ENCODE measurements at places on chromosomes 12 and 14.

DNA sequence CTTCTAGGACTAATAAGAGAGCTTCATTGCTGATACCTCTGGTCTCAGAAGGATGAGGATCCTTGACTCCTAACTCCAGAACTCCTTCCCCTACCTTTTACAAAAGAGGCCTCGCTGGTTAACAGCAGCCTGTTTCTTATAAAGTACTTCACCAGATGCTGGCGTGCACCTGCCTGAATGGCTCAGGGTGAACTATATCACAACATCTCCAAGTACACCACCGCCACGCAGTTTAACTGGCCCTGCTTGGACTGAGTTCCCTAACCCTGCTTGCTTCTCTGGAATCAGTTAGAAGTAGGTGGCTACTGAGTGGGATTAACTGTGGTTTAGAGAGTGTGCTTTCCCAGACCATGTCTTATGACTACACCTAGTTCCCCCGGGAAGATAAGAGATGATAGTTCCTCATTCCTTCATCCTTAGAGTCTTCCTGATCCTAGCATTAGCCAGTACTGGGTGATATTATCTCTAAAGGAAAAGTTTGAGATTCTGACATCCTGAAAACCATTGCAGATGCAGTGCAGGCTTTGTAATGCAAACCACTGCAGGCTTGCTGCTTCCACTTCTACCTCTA lies 3.0 kb downstream of the FOXJ2 start:
- DNase-seq: no peak

GRCh38 chr12:19671695-19672094 lies 232.4 kb downstream of the AEBP2 start:
- DNase-seq: no peak

GRCh38 chr14:44170101-44170500 lies 337.0 kb downstream of the FSCB start:
- no peak for DNase-seq

DNA sequence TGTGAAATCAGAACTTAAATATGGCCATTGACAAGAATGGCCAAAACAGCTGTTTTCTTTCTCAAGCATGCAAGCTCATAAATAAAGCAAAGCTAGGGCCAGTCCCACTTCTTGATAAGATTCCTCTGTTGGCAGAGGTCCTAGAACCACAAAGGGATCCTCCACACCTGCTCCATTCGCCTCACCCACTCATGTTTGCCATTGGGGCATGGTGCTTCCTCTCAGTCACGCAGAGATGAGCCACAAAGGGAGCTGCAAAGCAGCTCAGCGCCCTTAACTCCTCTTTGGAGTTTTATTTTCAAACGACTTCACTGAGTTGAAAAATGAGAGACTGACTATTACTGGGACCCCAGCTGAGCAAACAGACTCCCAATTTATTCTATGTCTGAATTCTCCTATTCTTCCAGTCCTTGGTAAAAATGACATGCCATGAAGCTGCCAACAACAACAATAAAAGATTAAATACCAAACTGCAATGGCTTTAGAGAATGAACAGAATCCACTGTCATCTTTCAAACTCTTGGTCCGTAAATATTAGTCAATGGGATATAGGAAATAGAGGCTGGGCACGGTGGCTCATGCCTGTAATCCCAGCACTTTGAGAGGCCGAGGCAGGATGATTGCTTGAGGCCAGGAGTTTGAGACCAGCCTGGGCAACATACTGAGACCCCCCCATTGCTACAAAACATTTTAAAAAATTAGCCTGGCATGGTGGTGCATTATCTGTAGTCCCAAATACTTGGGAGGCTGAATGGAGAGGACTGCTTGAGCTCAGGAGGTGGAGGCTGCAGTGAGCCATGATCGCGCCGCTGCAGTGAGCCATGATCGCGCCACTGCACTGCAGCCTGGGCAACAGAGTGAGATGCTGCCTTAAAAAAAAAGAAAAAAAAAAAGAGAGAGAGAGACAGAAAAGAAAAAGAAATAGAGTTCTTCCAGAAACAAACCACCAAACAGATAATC lies 16.4 kb downstream of the MANSC1 start:
- DNase-seq: no peak

- DNase-seq: no peak
These were observed 213.9 kb downstream of the PHETA1 start for GRCh38 chr12:111155020-111155419.

GRCh38 chr12:55068416-55069010 lies 48.7 kb downstream of the NEUROD4 start:
- no peak for DNase-seq

DNA sequence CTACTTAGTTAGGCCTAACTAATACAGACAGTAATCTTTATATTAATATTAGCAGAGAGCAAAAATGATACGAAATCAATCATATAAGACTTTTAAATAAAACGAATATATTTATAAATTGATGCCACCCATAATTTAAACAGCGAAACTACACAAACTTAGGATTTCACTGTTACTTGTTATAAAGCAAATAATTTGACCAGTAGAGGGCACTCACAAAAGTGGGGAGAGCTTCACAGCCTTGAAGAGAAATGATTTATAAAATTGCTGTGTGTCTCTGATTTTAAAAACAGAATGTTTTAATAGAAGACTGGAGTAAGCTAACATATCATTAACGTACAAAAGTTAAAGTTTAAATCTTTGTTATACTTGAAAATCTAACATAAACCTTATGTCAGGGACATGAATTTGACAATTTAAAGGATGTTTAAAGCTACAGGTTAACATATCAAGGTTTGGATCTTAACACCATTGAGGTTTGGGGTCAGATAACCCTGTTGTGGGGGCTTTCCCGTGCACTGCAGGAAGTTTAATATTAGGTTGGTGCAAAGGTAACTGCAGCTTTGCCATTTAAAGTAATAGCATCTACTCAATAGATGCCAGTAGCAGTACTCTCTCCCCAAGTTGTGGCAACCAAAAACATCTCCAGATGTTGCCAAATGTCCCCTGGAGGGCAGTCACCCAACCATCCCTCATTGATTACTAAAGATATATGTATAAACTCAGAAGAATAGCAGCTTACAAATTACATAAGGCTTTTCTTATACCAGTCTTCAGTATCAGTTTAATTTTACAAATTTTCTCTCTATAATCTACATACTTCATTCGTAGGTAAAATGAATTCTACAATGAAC lies 9.3 kb downstream of the KRAS start:
- no peak for DNase-seq

- no peak for DNase-seq
These were observed 39.1 kb downstream of the SPATA7 start for GRCh38 chr14:88424573-88424972.

GRCh38 chr12:38392554-38393144 lies 76.1 kb downstream of the ALG10B start:
- DNase-seq: no peak

GRCh38 chr14:96162741-96163140 lies 41.9 kb upstream of the BDKRB2 start:
- no peak for DNase-seq

- DNase-seq: no peak
These were observed 68.0 kb upstream of the SLCO1C1 start for GRCh38 chr12:20627001-20627588.

GRCh38 chr14:94027566-94028449 lies 1.7 kb downstream of the OTUB2 start:
- DNase-seq: no peak

DNA sequence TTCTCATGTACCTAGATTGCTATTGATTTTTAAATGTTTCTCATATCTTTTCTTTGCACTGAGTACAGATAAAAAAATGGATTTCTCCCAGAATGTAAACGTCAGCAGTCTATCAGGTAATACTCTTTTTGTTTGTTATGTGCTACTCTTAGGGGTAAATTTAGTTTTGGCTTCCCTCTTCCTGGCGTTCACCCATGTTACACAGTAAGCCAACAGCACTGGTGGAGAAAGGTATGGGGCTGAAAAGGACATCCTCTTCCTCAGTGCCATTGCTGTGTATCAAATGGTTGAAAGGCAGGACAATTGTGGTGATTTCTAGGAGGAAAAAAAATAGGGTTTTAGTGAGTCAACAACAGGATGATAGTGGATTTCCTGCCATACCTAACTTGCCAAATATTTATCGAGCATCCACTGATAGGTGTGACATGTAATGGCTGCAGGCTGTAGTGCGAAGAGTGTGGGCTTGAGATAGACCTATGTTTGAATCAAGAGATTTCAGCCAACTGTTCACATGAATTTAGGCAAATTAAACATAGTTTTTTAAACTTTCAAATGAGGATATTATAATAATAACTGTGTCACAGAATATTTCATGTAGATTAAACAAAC lies 7.5 kb downstream of the KLRF2 start:
- DNase-seq: no peak

DNA sequence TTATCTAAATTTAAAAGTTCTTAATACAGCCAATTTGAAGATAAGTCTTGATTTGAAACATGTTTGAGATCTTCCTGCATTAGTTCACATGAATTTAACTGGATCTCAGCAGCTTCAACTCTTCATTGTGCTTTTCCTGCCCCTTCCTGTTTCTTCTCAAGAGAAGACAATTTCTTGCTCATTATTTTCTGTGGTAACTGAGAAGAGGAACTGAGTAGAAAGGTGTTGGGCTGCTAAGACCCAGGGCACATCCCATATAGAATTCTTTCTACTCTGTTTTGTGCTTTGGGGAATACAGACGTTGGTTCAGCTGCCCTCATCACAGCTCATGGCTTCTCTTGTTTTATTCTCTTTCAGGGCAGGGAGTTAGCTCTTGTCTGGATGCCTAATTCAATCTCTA lies 110.2 kb downstream of the SNAPC1 start:
- no peak for DNase-seq

DNA sequence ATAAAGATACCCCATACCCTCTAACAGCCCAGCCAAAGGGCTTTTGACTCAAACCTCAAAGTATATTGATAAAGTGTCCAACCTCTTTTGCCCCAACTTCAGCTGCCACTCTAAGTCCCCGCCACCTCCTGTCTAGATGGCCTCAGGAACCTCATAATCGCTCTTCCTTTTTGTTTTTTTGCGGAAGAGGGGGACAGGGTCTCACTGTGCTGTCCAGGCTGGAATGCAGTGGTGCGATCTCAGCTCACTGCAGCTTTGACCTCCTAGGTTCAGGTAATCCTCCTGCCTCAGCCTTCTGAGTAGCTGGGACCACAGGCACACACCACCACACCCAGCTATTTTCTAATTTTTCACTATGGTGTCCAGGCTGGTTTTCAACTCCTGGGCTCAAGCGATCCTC lies 60.3 kb downstream of the STX2 start:
- no peak for DNase-seq

- no peak for DNase-seq
These were observed 6.8 kb downstream of the SIX6 start for GRCh38 chr14:60515511-60516289.

- no peak for DNase-seq
These were observed 90.2 kb upstream of the HECTD1 start for GRCh38 chr14:31297701-31298344.

- DNase-seq: no peak
These were observed 24.3 kb downstream of the NCOR2 start for GRCh38 chr12:124543052-124543589.

DNA sequence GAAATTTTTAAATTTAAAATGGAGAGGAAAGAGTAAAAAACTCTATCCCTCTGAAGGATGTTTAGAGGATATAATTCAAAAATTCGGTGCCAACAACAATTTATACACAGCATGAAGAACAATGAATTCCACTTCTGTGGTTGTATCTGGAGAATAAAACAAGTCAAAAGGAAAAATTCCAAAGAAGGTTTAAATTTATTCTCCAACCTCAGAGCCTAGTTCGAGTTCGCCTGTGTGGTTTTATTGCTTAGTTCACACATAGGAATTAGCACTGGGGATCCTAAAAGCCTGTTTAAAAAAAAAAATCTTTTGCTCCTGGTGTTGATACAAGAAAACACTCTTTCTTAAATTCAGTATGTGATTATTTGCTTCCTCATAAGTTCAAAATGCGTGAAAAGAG lies 79.2 kb downstream of the LLPH start:
- DNase-seq: no peak

DNA sequence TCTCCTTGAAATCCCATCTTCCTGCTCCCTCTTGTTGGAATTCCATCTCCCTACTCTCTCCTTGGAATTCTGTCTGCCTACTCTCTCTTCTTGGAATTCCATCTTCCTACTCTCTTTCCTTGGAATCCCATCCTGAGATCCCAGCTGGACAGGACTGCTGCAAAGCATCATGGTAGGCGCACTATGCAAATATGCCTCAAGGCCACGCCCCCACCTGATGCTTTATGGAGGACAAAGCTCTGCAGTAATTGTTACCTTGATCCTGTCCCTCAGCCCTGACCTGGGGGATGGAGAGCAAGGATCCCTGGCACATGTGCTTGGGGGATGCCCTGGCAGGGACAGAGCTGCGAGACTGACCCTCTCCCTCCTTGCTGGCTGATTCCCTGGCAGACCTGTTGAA lies 185.6 kb downstream of the TBX5 start:
- no peak for DNase-seq

DNA sequence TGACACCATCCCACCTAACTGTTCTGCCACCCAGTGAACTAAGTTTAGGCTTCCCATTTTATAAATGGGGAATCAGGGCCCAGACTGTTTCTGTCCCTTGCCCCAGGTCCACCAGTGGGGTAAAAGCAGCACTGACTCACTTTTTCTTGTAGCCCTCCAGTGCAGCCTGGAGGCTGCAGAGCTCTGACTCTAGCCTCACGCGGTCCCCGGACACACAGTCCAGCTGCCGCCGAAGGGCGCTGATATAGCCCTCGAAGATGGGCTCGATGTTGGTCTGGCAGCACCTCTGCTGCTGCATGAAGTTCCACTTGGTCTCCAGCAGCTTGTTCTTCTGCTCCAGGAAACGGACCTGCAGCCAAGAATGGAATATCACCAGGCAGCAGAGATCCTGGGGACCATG lies 2.6 kb downstream of the KRT82 start:
- DNase-seq: no peak

- no peak for DNase-seq
These were observed 11.7 kb downstream of the SOCS4 start for GRCh38 chr14:55038708-55039107.

- DNase-seq: no peak
These were observed 128.3 kb upstream of the STXBP6 start for GRCh38 chr14:25178255-25178654.

- no peak for DNase-seq
These were observed 27.6 kb downstream of the TC2N start for GRCh38 chr14:91839749-91840148.

DNA sequence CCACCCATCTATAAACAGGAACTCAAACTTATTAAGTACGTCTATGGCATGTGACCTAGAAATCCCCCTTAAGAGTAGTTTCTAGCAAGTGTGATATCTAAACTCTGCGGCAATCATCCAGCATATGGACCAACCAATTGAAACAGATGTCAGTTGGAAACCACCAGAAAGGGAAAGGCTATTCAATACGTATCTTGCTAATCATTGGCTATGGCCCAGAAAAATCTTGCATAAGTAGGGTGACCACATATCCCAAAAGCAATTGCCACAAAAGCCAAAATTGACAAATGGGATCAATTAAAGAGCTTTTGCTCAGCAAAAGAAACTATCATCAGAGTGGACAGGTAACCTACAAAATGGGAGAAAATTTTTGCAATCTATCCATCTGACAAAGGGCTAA lies 24.2 kb downstream of the SYNJ2BP start:
- DNase-seq: no peak

GRCh38 chr14:24138396-24139271 lies 2.6 kb downstream of the PSME1 start:
- no peak for DNase-seq

GRCh38 chr14:53963320-53964227 lies 6.9 kb upstream of the BMP4 start:
- DNase-seq: no peak
